Foreskin keratinocyte (primary cell): ENCODE measurements at places on chromosomes 1 and 21.

- DNase-seq = no peak
Measured at GRCh38 chr1:111775966-111776365, 20.3 kb downstream of the DDX20 start.

DNA sequence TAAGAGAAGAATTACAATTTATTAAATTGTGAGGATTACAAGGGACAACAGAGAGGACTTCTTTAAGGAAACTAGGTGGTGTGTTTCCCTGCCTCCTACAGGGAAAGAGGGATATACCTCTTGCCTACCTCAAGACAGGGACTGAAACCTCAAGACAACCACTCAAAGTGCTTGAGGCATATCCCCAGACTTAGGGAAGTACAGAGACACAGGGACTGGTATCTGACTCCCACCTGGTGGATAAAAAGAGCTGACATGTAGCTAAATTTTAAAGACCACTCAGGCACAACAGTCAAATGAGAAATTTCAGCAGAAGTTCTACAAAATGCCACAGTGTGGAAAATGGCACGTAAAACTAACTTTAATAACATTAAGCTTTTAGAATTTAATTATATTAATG lies 21.3 kb downstream of the DENND2C start:
- no peak for DNase-seq

DNA sequence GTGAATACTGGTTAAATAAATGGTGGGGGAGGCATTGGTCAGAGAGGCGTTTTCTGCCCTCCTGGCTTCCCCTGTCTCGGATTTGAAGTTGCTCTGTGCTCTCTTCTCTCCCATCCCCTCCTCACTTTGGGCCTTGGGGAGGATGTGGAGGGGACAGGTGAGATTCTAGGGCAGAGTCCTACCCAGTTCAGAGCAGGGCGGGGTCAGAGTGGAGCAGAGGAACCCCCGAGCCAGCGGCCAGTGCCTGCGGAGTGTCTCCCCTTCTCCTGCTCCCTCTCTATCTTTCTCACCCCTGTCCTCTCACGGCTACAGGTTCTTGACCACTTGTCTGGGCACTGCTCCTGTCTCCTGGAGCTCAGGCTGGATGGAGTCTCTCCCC lies 8.1 kb downstream of the KNCN start:
- no peak for DNase-seq

- DNase-seq = no peak
Measured at GRCh38 chr1:36796106-36796590, 238.2 kb downstream of the GRIK3 start.

DNA sequence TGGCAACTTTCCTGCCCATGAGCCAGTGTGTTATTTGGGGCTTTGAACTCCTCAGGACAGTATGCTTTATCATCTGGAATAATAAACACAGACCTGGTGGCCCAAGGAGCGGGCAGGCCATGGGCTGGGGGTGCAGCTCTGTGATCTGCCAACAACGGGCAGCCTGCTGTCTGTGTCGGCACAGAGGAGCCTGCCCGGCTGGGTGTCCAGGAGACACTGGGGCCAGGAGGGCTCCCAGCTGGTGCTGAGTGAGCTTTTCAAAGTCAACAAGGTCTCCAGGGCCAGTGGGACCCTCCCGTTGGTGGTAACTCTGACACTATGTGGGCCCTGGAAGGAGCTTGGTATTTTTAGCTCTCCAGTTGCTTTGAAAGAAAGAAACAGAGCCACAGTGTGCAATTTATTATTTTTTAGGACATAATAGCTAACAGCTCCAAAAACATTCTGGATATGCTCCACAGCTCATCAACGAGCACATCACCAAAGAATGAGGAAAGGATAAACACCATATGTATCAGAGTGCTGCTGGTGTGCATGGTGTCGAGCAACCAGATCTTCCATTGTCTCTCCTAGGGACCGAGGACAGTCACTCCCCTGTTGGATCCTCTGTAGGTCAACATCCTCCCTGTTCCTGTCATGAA lies 488.7 kb upstream of the USP24 start:
- no peak for DNase-seq

GRCh38 chr1:206631085-206631509 lies 4.2 kb upstream of the DYRK3 start:
- no peak for DNase-seq

- DNase-seq = no peak
Measured at GRCh38 chr1:65758128-65758527, 34.6 kb upstream of the PDE4B start.

DNA sequence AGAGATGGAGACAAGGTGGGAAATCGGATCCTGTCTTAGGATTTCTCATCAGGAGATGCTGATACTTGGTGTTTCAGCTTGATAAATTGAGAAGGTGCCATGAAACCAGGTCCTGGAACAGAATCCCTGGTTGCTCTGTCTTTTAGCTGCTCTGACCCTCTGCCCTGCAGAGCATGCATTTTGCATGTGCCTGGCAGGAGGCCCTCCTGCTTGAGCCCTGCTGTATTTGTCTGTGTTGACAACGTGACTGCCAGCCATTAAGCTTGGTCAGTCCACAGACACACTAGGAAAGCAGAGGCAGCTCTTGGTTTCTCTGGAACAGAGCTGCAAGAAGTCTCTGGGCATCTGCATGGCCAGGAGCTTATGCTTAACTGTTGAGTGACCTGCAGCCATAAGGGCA lies 2.5 kb downstream of the SLC25A44 start:
- DNase-seq = no peak

GRCh38 chr1:190475421-190476141 lies 2.1 kb downstream of the BRINP3 start:
- DNase-seq = no peak

- DNase-seq = no peak
Measured at GRCh38 chr21:44350773-44351481, 2.5 kb upstream of the TRPM2 start.

GRCh38 chr1:53729456-53730223 lies 9.3 kb downstream of the GLIS1 start:
- DNase-seq = no peak

- DNase-seq = no peak
Measured at GRCh38 chr1:62988867-62989266, 204.9 kb downstream of the ATG4C start.

- DNase-seq = no peak
Measured at GRCh38 chr1:58799650-58800049, 15.8 kb upstream of the JUN start.

- no peak for DNase-seq
Measured at GRCh38 chr1:21875621-21876063, 61.5 kb downstream of the HSPG2 start.

GRCh38 chr1:47812904-47813514 lies 184.2 kb downstream of the TRABD2B start:
- no peak for DNase-seq

- no peak for DNase-seq
Measured at GRCh38 chr1:221700536-221700935, 41.4 kb downstream of the DUSP10 start.

- no peak for DNase-seq
Measured at GRCh38 chr1:226349801-226350518, 41.0 kb upstream of the LIN9 start.
